T1000 (cell line): ENCODE measurements at places on chromosomes 3 and 15.

GRCh38 chr3:151351219-151351618 lies 21.9 kb upstream of the P2RY13 start:
- no peak for DNase-seq

DNA sequence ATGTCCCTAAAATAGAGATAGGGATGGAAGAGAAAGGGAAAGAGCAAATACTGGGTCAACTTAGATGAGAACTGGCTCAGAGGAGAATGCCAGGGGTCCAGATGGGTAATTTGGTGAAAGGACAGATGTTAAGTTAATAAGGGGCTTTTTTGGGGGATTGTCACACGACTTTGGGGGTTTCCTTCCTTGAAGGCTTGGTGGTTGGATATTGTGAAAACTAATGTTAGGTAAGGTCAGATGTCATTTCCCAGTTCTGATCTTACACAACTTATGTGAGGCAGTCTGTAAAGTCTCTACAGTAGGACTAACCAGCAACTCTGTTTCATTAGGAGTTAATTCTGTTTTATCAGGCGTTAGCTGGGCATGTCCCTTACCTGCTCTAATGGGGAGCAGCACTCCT lies 231.1 kb downstream of the NR2F2 start:
- DNase-seq: no peak

- no peak for DNase-seq
Observed at GRCh38 chr15:52259503-52259902, 36.1 kb downstream of the MYO5C start.

DNA sequence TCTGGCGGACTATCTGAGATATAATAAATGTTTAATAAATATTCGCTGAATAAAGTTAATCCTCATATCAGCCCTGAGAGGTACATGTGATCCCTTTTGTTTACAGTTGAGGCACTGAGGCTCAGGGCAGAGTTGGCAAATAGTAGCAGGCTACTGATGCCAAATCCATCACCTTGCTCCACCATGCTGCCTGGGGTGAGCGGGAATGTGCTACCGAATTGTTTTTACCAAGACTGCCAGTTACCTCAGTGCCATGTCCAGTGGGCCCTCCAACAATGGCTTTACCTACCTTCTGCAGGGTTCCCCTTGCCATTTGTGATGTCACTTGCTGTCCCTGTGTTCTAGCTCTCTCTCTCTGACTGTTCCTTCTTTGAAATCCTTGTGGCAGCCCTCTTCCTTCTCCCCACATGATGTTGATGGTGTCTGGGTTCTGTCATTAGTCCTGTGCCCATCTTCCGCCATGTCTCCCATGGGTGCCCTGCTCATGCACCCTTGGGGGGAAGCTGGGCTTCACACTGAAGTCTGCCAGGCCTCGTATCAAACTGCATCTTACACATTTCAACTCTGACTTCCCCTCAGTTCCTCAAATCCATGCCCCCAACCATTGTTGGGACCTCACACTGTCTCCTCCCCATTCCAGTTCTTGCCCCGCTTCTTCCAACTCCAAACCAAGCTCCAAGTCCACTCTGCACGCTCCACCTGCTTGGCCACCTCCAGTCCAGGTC lies 35.4 kb downstream of the SLCO2A1 start:
- DNase-seq: no peak

DNA sequence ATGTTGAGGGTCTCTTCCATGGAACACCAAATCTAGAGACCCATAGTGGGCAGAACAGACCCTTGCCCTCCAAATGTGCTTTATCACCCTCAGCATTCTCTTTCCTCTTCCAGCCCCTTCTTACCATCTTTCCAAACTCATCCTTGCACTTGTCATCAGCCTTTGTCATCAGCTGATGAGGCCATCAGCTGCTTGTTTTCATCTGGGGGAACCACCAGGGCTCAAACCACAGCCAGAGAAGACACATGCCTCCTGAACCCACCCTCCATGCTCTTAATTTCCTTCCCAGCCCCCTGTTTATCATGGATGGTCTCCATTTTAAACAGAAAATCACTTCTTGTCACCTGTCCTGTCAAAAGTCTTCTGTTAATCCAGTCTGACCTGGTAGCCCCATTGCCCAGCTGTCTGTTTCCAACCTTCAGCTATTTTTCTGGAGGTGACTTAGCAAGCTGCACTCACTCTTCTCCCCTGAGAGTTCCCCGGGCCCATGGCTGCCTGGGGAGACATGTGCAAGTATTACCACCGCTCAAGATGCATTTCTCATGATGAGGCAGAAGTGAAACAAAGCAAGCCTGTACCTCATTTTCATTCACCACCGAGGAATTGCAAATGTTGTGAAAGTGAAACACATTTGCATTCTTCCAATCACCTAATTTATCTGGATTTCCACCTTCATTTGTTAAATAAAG lies 14.7 kb upstream of the SYNM start:
- no peak for DNase-seq

DNA sequence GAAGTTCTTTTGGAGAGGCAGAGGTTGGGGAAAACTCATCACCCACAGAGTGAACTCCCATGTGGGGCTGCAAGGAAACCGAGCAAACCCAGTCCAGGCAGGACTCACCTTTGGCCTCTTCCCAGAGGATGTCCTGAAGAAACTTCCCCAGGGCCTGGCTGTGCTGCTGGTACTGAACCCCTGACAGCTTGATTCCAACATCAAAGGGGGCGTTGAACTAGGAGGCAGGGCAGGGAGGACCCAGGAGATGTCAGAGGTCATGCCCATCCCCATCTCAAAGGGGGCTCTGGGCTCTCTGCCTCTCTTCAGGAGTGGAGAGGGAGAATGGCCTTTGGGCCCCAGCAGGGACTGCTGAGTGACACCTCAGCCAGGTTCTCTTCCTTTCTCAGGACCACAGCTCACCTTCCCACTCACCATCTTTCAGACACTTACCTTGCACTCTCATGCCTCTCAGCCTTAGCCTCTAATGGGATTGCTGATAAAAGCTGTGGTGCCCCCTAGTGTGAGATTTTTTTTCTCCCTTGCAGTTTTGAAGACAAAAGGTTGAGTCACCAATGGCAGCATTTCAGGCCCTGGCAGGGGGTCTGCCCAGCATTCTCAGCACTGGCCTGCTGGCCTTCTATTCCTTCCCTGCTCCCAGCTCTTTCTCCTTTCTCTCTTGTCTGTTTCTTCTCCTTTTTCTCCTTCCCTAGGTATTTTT lies 6.0 kb downstream of the GHRL start:
- no peak for DNase-seq

GRCh38 chr3:43248973-43249372 lies 37.4 kb upstream of the SNRK start:
- DNase-seq: no peak

GRCh38 chr3:54079730-54080325 lies 42.5 kb upstream of the CACNA2D3 start:
- no peak for DNase-seq

DNA sequence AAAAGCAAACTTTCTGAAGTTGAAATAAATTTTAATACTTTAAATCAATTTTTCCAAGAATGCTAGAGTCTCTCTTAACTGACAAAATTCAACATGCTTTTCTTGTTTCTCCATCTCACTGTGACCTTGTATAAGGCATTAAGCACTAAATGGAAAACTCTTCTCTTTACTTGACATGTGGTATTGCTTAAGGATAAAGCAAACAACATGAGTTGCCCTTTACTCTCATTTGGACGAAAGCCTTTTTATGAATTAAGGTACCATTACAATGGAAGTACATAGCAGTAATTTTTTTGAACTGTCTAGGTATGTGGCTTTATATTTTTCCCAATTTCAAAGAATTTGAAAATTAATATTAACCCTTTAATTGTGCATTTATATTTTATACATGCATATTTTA lies 1.4 kb downstream of the STRIT1 start:
- DNase-seq: no peak

GRCh38 chr3:188571531-188572095 lies 417.7 kb downstream of the LPP start:
- no peak for DNase-seq

DNA sequence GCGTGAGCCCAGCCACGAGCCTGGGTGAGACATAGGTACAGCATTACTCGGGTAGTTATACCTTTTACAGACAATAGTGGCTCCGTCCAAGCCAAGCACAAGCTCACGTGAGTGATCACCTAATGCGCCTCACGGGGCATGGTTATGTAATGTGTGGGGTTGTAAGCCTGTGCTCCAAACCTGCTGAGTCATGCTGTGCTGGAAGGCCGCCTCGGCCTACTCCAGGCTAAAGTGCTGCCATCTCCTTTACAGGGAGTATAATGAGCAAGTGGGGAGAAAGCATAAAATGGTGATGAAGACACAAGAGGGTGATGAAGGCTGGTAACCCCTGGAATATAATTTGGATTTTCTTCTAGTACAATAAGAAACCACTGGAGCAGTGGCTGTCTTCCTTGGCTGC lies 175.8 kb upstream of the STT3B start:
- no peak for DNase-seq

DNA sequence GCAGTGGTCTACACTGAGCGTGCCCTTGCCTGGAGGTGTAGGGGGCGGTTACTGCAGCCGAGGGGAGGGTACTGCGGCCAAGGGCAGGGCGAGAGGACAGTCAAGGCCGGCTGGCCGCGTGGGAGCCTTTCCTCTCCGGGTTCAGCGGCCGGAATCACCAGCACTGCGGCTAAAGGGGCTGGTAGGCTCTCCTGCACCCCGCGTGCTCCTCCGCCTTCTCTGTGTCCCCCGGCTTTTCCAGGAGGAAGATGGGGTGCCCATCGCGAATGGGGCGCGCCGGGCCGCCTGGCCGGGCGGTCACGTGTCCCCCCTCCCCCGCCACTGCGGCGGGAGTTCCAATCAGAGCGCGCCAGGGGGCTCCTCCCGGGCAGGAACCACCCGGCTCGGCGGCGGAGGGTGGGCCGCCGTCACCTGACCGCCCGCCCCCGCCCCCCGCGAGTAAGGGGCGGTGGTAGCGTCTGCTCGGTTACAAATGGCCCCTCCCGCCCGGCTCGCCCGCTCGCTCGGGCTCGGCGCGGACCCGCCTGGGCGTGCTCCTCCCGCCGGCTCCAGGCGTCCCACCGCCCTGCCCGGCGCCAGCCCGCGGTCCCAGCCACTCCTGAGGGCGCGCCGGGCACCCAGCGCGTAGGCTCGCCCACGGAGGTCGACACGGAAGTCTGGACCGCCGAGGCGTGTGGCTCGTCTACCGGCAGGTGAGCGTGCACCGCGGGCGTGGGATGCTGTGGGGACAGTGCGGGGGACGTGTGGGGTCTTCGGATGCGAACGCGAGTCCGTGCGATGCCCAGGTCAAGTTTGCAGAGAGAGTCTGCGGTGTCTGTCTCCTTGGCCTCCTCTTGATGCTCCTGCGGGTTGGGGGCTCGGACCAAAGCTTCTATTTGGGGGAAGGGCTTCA lies 242.6 kb upstream of the TOPAZ1 start:
- peak; percentile 82 for DNase-seq

GRCh38 chr3:194941956-194942511 lies 256.4 kb downstream of the FAM43A start:
- DNase-seq: no peak
